NCI-H510A (cell line): ENCODE measurements at places on chromosomes 4 and X.

DNA sequence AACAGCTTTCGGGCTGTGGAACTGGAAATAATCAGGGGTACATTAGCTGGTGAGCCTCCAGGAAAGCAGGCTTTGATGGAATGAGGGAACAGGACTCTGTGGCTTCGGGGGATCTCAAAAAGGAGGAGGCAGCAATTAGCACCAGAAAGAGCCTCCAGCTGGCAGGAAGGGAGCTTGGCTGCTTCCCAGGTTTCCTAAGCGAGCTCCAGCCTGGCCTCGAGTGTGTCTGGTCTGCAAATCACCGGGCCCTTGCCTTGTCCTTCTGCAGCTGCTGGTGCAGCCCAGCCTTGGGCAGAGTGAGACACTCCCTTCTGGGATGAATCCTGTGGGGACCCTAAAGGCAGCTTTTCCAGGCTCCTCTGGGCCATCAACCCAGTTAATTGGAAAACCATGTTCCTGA, 10.7 kb upstream of the PDHA1 start:
- no peak for DNase-seq

DNA sequence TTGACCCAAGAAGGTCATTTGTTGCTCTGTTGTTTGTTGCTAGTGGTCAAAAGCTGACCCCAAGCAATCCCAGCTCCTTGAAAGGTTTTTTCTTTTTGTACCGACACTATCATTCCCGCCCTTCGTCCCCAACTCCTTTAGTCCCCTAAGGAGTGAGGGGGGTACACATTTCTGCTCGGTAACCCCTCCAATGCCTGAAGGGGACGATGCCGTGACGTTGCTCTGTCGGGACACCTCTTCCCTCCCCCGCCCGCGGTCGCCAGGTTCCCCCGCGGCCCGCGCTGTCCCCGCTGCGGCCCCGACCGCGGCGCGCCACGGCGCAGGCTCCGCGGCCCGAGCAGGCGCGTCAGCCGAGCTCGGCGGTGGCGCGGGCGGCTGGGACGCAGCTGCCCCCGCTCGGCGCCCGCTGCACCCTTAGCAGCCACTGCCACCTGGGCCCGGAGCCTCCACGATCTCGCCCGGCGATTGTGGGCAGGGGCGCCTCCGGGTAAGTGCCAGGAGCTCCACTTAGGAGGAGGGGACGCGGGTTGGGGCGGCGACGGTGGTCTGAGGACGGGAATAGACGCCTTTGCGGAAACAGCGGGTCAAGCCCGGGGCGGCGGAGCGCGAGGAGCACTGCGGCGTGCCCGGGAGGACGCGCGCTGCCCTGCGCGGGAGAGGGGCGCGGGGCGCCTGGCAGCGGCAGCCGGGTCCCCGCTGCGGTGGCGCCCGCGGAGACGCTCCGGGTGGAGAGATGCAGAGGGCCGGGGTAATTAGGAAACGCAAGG, at the start of gene GLRB:
GLRB (plus strand) TSS at position 340 of the 767 bp plus-strand sequence. CDS start 1,875 bp downstream, outside the sequence.
- DNase-seq, result peak; percentile 8

DNA sequence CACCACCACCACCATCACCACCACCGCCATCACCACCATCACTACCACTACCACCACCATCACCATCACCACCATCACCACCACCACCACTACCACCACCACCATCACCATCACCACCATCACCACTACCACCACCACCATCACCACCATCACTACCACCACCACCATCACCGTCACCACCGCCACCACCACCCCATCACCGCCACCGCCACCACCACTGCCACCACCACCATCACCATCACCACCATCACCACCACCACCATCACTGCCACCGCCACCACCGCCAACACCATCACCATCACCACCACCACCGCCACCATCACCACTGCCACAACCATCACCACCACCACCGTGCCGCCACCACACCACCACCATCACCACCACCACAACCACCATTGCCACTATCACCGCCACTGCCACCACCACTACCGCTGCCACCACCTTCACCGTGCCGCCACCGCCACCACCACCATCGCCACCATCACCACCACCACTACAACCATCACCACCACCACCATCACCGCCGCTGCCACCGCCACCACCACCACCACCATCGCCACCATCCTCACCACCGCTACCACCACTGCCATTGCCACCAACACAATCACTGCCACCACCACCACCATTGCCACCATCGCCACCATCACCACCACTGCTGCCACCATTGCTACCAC, 1511.3 kb upstream of the AGA start:
- DNase-seq, result no peak

- DNase-seq, result peak; percentile 30
Measured at GRCh38 chr4:185005219-185005819, 13.0 kb upstream of the HELT start.

DNA sequence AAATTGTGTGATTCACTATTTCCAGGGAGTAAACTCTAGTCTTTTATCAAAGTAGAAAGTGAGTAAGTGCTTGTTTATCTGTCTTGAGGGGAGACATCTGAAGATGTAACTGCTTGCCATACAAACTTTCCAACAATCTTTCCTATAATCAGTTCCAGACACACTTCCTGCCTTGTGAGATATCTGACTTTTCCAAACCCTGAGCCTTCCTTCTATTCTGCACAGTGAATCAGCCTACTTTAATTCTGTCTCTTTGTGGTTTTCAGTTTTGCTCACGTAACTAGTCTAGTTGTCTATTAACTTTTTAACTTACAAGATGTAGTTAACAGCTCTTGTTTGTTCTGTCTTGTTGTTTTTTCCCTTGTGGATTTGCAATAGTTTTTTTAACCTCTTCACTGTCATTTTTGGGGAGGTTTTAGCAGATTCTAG, 947.8 kb downstream of the C4orf33 start:
- no peak for DNase-seq

GRCh38 chrX:72272868-72273267, 4.2 kb downstream of the RPS4X start:
- DNase-seq, result no peak

GRCh38 chr4:4613126-4613465, 71.2 kb upstream of the STX18 start:
- DNase-seq, result no peak

DNA sequence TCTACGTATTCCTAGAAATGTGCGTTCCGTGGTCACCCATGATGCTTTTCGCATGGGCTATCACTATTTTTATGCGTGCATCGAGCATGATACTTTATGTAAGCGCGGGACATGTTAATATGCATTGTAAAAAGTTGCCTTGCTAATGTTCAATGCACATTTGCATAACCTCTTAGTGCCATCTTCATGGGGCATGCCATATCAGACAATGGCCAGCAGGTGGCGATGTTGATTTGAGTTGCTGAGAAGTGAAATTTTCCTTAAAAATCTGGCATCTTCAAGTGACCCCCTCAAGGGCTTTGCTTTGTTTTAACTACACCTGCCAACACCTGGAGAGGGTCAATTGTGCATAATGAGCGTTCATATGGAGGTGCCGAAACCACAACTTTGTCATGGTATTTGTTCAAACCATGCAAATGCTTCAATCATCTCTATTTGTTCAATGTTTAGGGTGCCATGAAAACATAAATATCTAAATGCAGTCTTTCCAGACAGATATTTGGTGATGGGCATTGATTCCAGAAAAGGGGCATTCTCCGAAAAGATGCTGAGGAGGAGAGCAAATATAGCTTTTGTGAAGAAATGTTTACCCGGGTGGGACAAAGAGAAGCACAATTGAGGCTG, 833.9 kb upstream of the PRKX start:
- peak; percentile 2 for DNase-seq

DNA sequence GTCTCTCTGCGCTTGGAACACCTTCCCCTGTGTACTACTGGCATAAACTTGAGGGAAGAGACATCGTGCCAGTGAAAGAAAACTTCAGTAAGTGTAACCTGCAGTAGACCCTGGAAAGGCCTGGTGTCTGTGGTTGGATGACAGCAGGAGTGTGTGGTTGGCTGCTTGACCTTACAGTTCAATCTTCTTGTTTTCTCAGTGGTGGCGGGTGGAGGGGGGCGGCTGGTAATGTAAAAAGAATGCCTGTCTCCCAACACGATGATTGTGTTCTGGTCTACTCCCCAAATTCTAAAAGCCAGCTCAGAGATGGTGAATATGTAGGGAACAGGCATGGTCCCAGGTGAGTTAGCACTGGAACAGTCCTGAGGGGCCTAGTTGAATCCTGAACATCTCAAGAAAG, 18.6 kb downstream of the PSMD10 start:
- no peak for DNase-seq

GRCh38 chrX:141952603-141953002, 48.9 kb downstream of the MAGEC1 start:
- no peak for DNase-seq

DNA sequence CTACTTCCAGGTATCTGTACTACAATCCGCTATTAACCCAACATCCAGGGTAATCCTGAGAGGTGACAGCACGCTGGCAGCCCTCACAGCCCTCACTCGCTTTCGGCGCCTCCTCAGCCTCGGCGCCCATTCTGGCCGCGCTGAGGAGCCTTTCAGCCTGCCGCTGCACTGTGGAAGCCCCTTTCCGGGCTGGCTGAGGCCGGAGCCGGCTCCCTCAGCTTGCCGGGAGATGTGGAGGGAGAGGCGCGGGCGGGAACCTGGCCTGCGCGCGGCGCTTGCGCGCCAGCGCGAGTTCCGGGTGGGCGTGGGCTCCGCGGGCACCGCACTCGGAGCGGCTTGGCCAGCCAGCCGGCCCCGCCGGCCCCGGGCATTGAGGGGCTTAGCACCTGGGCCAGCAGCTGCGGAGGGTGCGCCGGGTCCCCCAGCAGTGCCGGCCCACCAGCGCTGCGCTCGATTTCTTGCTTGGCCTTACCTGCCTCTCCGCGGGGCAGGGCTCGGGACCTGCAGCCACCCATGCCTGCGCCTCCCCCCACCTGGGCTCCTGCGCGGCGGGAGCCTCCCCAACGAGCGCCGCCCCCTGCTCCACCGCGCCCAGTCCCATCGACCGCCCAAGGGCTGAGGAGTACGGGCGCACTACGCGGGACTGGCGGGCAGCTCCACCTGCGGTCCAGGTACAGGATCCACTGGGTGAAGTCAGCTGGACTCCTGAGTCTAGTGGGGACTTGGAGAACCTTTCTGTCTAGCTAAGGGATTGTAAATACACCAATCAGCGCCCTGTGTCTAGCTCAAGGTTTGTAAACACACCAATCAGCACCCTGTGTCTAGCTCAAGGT, 87.3 kb downstream of the PRSS12 start:
- no peak for DNase-seq

GRCh38 chr4:4541040-4541631, 712 bp downstream of the STX18 start:
- DNase-seq, result no peak

GRCh38 chr4:58219179-58219578, 1109.0 kb upstream of the IGFBP7 start:
- DNase-seq, result no peak
